ENCODE measurements at places on chromosomes 7 and 10.
A peak's percentile ranks its signal among the peaks of the same experiment; 100 is the strongest.

GRCh38 chr10:51574248-51575048 lies 124.9 kb downstream of the CSTF2T start:
- DNase-seq: no peak

DNA sequence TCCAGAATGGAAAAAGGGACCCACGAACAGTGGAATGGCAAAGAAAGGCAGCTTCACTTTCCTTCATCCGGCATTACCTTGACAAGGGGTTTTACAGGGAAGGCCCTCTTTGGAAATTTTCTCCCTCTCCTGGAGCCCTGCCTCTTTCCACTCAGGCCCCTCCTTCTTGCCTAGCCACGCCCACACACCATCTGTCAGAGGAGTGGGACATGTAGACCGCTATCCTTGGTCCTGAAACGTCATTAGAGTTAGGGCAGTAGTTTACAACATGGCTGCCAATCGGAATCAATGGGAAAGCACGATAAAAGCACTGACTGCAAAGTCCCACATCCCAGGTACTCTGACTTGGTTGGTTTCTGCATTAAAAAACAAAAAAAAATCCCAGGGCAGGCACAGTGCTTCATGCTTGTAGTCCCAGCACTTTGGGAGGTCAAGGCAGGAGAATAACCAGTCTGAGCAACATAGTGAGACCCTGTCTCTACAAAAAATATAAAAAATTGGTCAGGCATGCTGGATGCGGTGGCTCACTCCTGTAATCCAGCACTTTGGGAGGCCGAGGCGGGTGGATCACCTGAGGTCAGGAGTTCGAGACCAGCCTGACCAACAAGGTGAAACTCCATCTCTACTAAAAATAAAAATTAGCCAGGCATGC lies 96.4 kb downstream of the MARCHF5 start:
- DNase-seq: no peak

- DNase-seq: peak; percentile 77
Measured at GRCh38 chr7:42236976-42237810, at the start of gene GLI3. Gene GLI3 (minus strand): TSS chr7:42237209. CDS start chr7:42223253, 13,956 bp downstream.

DNA sequence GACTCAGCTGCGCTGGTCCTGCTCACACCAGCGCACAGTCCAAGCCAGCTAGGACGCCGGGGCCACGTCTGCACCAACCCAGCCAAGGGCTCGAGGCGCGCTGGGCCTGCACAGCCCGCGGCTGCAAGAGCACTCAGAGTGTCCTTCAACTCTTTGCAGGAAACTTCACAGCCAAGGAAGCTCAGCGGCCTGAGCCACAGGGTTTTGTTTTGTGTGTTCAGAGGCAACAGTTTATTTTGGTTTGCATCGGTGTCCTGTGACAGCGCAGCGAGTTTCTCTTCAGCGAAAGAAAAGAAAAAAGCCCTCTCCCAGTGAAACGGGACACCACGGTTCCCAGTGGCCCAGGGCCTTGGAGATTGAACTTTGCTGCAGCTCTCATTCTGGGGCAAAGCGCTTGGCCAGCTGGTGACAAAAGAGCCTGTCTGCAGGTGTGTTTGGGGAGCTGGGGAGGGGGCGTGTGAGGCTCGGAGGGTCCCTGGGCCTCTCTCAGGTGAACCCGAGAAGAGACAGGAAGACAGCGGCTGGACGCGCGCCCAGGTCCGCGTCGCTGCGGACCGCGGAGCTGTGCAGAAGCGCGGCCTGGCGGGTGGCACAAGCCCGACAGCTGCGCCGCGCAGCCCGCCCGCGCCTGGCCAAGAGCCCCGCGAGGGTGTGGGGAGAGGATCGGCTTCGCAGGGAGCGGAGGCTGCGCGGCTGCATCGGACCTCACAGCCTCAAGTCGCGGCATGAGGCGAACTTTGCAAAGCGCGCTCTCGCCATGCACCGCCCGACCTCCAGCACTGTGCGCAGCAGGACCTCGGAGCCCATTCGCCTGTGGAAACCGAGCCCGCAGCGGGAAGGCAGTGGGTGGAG lies 922 bp downstream of the CXCL12 start:
- DNase-seq: peak; percentile 58
